HepG2 (cell line): ENCODE measurements at places on chromosomes 7 and 10.

- H3K27ac ChIP-seq = peak overlapping the region; percentile 74
- no peaks in the 10 kb centered on the region for H3K36me3 ChIP-seq
- DNase-seq = no peak
- peaks cover 50% of the 10 kb centered on the region for H3K4me1 ChIP-seq
- H3K27me3 ChIP-seq = no peaks in the 10 kb centered on the region; the same call in 2 of the 3 replicates
Observed at GRCh38 chr10:80204677-80205476, 460 bp downstream of the ANXA11 start.

DNA sequence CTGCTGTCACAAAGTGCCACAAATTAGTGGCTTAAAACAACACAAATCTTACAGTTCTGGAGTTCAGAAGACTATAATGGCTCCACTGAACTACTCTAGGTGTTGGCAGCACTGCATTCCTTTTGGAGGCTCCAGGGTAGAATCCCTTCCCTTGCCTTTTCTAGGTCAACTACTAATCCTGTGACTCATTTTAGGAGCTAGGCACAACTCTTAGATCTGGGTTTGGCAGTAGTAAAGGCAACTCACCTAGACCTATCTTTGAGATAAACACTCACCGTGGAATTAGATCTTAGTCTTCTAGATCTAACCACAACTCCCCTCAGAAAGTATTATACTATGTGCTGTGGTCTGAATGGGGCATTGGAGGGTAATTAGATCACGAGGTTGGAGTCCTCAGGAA lies 60.4 kb downstream of the ANKIB1 start:
- H3K4me1 ChIP-seq = no peaks in the 10 kb centered on the region
- no peaks in the 10 kb centered on the region for H3K36me3 ChIP-seq
- no peak for DNase-seq
- H3K27ac ChIP-seq = no peak overlapping the region
- no peaks in the 10 kb centered on the region for H3K27me3 ChIP-seq

- H3K4me1 ChIP-seq = peaks cover 49% of the 10 kb centered on the region
- H3K36me3 ChIP-seq = no peaks in the 10 kb centered on the region
- no peaks in the 10 kb centered on the region for H3K27me3 ChIP-seq
Observed at GRCh38 chr10:119502618-119503155, 39.8 kb downstream of the RGS10 start.

- DNase-seq = peak; percentile 72
- no peaks in the 10 kb centered on the region for H3K36me3 ChIP-seq
- H3K4me1 ChIP-seq = peaks cover 24% of the 10 kb centered on the region
- no peak overlapping the region for H3K27ac ChIP-seq
- no peaks in the 10 kb centered on the region for H3K27me3 ChIP-seq
Observed at GRCh38 chr10:121154846-121155245, 303.7 kb downstream of the WDR11 start.

DNA sequence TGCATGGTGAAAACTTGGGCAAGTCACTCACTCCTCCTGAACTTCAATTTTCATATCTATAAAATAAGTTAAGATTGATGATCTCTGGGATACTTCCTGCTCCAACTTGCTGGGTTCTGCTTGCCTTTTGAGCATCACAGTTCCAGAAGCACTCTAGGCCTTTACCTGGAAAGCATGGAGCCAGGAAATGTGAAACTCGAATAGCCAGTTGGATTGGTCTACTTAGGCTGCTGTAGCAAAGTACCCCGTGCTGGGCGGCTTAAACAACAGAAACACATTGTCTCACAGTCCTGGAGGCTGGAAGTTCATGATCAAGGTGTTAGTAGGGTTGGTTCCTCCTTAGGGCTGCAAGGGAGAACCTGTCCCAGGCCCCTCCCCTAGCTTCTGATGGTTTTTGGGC lies 64.5 kb downstream of the NAMPT start:
- H3K4me3 ChIP-seq = no peak overlapping the region
- H3K27me3 ChIP-seq = no peaks in the 10 kb centered on the region; the same call in 1 of the 2 replicates
- no peak overlapping the region for H3K27ac ChIP-seq
- no peaks in the 10 kb centered on the region for H3K36me3 ChIP-seq
- no peaks in the 10 kb centered on the region for H3K4me1 ChIP-seq

DNA sequence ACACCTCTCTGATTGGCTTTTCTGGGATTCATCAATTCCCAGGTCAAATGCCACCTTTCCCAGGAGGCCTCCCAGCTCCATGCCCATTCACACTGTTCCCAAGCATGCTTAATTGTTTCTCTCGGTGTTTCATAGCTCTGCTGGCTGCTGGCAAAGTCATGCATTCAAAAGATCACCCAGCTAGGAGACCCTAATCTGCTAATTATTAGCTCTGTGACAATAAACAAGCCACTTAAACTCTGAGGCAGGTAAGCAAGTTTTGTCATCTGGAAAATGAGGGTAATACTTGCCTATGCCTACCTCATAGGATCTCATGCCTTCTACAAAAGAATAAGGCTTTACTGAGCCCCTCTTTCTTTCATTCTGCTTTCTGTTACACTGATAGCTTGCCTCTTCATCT lies 828 bp upstream of the KEL start:
- no peak for DNase-seq
- no peaks in the 10 kb centered on the region for H3K4me1 ChIP-seq
- 0 out of 3 replicates have a peak, but pooled peaks cover 3% of the 10 kb centered on the region for H3K27me3 ChIP-seq
- H3K4me3 ChIP-seq = no peak overlapping the region
- no peaks in the 10 kb centered on the region for H3K36me3 ChIP-seq

DNA sequence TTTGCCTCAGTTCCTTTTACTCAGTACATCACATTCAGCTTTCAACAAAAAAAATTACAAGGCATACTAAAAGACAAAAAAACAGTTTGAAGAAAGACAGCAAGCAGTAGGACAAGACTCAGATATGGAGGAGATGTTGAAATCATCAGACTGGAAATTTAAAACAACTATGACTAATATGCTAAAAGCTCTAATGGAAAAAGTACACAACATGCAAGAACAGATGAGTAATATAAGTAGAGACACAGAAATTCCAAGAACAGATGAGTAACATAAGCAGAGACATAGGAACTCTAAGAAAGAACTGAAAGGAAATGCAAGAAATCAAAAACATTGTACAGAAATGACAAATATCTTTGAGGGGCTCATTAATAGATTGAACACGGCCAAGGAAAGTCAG lies 402.6 kb downstream of the NEBL start:
- no peaks in the 10 kb centered on the region for H3K4me1 ChIP-seq
- H3K4me3 ChIP-seq = no peak overlapping the region
- DNase-seq = no peak
- H3K27ac ChIP-seq = no peak overlapping the region
- no peaks in the 10 kb centered on the region for H3K27me3 ChIP-seq
- no peaks in the 10 kb centered on the region for H3K36me3 ChIP-seq
